Fibroblast of lung (primary cell): ENCODE measurements at places on chromosomes 12 and 14.

DNA sequence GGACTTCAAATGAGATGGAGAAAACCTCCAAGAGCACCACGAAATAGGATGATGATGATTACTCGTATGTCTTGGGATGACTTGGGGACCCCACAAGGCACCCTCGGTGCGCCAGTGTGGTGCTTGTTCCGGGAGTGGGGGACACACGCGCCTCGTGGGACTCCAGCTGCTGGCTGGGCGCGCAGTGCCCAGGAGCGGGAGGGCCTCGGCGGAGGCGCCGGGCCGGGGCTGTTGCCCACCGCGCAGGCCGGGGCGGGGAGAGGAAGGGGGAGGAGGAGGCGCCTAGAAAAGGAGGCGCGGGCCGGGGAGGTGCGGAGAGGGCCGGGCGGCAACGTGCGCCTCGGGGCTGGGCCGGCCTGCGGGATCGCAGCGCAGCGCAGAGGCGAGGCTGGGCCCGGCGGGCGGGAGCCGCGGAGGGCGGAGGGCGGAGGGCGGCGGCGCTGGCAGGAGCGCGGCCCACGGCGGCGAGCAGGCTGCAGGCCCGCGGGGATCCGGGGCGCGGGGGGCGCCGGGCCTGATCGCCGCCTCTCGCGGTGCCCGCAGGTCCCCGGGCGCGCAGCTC is at the start of gene RFLNA:
TSS of gene RFLNA (plus strand) at position 314 of the 562 bp plus-strand sequence. CDS start 337 bp downstream, outside the sequence.
- DNase-seq: no peak

GRCh38 chr12:113757221-113758002 is 208.7 kb downstream of the RBM19 start:
- no peak for DNase-seq

- no peak for DNase-seq
Measured at GRCh38 chr12:117158911-117159553, 31.2 kb downstream of the FBXO21 start.

GRCh38 chr12:68771223-68771925 is 25.4 kb downstream of the SLC35E3 start:
- no peak for DNase-seq
